ENCODE measurements at places on chromosomes 1 and 21. TPM values are rescaled to one million over a fixed set of nuclear protein-coding genes. Genes with fewer than 3 reads are reported as not detected.

- no peak for DNase-seq
Measured at GRCh38 chr1:116390195-116390594, 17.2 kb downstream of the ATP1A1 start.

DNA sequence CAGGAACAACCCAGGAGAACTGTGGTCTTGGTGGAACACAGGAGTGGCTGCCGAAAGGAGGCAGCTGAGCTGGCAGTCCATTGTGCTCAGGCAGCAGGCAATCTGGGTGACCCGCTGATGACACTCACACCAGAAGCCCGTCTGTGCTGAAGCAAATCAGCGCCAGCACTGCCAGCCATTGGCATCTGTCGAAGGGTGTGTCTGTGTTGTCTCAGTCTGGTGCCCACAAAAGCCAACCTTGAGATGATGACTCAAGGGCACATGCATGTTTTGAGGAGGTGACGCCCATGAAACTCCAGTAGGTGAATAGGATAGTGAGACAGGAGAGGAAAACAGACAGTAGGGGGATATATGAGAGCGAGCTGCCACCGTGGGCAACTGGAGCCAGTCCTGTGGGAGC lies 167.3 kb downstream of the KAZN start:
- no peak for DNase-seq

- no peak for DNase-seq
Measured at GRCh38 chr1:226428348-226428747, 20.5 kb upstream of the PARP1 start.

DNA sequence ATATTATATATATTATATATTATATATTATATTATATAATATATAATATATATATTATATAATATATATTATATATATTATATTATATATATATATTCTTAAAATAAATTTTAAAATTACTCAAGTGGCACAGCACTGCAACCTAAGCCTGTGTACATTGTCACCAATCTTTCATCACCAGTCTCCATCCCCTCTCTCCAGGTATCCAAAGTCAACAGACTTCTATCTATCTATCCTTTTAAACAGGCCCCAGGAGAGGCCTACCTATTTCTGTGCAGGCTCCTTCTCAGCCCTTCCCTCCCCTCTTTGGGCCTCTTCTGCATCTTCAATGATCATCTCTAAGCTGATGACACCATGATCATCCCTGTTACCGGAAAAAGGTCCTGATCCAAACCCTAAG lies 111.7 kb downstream of the RHOU start:
- DNase-seq: no peak

- no peak for DNase-seq
Measured at GRCh38 chr1:234186037-234186688, 187.1 kb upstream of the COA6 start.

DNA sequence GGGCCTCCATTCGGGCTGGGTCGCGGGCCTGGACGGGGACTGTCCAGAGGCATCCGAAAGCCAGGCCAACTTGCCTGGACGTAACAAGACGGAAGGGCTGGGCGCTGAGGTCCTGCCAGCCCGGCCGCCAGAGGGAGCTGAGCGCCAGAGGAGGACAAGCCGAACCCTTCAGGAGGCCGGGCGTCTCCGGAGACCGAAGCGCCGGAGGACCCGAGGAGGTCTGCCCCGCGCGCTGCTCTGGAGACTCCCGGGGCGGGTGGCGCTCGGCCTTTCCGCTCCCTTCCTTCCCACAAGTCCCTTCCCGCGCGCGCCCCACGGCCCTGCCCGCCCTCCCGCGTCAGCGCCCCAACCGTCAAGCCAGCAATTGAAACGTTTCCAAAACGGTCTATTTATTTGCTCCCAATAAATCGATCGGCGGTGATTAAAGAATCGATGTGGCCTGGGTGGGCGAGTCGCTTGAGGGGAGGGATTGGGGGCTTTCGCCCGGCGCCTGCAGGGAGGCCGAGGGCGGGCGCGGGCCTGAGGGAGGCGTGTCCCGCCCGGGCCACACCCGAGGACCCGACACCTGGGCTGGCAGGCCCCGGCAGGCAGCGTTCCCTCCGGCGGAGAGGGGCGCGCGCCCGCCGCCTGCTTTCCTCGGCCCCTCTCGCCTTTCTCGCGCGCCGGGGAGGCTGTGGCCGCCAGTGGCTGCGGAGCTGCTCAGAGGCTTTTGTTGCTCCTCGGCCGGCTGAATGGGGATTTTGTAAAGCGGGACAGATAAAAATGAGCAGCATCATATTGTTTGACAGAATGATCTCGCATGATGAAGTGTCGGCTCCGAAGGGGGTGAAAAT lies 5.2 kb upstream of the FOXD3 start:
- DNase-seq: peak; percentile 81

DNA sequence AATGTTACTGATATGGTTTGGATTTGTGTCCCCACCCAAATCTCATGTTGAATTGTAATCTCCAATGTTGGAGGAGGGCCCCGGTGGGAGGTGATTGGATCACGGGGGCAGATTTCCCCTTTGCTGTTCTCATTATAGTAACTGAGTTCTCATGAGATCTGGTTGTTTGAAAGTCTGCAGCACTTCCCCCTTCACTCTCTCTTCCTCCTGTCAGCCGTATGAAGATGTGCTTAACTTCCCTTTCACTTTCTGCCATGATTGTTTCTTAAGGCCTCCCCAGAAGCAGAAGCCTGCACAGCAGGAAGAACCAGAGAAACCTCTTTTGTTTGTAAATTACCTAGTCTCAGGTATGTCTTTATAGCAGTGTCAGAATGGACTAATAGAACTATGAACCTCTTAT lies 28.4 kb downstream of the TRIM33 start:
- DNase-seq: no peak

- DNase-seq: no peak
Measured at GRCh38 chr21:25457411-25457810, 149.9 kb downstream of the MRPL39 start.

BTBD19 gene
- total RNA-seq: 2.5 TPM

Measured in colonic mucosa (tissue), 4 donors.